ENCODE measurements at places on chromosomes 4 and X.

DNA sequence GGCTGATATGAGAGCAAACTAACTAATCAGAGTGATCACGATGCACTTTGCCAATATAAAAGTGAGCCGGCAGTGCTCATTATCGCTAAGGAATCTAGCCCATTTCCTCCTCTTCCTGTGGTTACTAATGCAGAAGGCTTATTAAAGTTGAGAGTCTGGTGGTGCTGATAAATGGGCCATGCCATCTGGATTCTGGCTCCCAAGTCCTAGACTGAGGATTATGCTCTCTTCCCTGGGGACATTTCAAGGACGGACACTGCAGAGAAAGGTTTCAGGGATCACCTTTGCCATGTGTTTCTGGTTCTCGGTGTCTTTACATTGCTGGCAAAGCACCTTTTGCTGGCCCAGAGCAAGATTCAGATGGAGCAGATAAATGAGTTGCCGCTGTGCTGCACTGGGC, 85.3 kb downstream of the RTL5 start:
- no peak for DNase-seq

DNA sequence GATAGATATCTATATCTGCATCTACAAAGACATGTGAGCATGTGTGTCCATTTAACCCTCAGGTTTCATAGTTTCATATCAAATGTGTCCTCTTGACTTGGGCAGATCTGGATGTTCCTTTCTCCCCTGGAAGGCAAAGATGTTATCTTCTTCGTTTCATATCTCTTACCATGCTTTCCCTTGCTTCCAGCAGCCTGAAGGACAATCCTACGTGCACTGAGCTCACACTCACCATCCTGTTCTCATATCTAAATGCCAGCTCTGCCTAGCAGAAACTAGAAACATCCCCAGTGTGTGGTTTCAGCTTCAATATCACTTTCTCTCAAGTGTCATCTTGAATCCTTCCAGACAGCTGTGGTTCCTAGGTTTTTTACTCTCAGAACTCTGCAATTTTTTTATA, 66.2 kb downstream of the ZAR1 start:
- no peak for DNase-seq

GRCh38 chr4:58749206-58749605, 1639.0 kb upstream of the IGFBP7 start:
- DNase-seq, result no peak

DNA sequence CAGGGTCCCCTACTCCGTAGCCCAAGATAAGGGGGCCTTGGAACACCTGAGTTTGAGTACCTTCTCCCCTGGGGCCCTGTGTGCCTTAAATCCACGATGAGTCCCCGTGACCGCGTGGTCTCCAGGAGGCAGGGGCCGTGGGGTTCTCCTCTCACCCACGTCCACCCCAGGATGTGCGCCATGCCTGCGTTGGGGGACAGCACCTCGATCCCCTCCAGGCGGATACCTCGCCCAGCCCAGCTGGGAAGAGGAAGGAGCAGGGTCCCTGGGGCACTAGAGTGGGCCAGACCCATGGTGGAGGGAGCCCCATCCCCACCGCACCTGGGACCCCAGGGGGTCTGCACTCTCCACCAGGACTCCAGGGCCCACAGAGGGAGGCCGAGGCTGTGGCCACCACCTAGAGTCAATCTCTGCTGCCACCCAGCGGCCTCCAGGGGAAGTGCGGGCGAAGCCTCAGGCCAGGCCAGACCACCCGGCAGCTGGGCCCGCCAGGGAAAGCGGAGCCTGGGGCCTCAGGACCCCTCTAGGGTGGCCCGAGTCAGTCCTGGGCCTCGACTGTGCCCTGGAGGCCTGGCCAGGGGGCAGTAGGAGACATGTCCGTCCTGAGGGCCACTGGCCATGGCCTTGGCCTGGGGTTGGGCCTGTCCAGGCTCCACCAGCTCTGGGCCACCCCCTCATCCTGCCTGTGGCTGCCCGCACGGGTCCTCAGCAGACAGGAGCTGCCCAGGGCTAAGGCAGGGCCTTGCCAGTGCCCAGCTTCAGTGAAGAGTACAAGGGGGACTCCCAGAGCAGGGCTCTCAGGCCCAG, 55.0 kb downstream of the FAM53A start:
- DNase-seq, result peak; percentile 30

DNA sequence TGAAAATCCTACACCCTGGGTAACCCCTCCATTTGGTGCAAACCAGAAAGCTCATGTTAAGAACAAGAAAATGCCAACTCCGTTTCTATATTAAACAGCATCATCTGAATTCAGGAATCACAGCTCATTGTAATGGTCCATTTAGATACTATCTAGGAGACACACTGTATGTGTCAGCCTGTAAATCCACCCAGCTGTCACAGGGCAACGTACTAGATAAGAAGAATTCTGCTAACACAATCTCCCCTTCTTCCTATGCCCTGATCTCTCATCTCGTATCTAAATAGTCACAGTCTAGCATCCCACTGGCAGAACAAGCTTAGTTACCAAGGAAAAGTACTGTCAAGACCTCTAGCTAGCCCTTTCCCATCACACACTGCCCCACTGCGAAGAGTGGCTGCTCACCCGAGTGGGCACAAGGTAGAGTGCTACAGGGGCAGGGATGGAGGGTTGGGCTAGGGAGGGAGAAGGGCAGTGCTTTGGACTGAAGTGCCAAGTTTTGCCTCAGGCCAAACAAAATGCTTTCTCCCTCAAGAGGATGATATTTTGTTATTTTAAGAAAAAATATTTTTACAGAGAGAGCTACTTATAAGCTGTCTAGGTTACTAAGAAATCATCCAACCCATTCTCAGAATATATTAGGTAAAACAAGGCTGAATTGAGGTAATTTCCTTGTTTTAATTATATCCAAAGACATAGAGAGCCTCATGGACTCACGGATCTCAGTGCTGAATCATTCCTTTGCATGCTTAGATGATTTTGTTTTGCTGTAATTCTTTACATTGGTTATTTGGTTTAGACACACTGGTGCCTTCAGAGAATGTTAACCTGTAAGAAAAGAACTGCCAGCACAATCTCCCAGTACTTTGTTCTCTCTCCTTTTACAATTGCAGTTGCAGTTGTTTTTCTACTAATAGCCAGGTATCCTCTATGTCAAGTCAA, 196.6 kb downstream of the PRDM5 start:
- no peak for DNase-seq

GRCh38 chr4:57190601-57191481, 80.7 kb upstream of the IGFBP7 start:
- DNase-seq, result no peak

- DNase-seq, result no peak
Measured at GRCh38 chr4:12679217-12679616, 804.9 kb downstream of the RAB28 start.

DNA sequence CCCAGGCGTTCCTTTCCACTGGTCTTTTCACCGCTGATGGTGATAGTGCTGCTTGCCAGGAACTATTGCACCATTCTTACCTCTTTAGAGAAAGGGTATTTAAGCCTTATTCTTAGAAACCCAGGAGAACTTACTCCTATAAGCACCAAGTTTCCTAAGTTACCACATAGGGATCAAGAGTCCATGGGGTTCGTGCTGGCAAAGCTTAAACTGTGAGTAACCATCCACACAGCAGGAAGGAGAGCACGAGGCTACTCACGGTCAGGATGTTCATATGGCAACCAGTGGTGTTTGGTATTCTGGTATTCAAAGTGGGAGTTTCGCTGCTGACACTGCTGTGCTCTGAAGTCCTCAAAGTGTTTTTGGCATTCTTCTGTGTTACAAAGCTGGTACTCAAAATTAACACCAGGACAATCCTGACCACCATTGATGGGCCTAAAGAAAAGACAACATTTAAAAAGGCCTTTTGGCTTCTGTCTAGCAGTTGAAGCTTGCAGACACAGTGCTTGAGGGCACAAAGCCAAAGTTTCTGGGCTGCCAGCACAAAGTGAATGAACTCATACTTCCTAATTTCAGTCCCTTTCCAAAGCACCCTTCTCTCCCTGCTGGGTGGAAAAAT, 256.9 kb downstream of the ADAMTS3 start:
- DNase-seq, result no peak

- no peak for DNase-seq
Measured at GRCh38 chr4:181502611-181503010, 740.6 kb upstream of the TENM3 start.

GRCh38 chr4:143402776-143403552, 66.3 kb downstream of the GAB1 start:
- DNase-seq, result no peak

DNA sequence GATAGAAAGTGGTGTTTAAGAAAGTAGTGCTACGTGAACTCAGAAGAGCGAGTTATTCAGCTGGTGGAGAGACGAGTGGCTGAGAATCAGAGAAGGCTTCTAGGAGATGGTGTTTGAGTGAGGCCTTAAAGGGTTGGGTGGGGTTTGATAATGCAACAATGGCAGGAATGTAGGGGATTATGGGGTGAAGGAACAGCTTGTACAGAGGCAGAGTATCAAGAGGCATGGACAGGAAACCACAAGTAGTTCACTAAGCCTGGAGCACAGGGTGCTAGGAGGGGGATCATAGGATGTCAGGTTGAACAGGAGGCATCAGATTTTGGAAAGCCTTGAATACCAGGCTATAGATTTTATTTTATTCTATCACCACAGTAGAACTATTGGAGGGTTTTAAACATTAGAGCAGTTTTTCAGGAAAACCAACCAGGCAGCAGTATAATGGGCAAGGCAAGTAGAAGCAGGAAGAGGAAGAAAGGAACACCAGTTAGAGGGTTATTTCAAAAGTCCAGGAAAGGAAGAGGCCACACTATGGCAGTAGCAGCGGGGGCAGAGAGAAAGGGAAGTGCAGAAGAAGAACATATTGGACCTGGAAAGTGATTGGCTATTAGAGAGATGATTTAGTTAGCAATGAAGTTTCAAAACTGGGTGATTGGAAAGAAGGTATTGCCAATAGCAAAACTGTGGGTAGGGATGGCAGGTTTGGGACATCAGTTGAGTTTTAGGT, 99.2 kb downstream of the DOCK11 start:
- no peak for DNase-seq

DNA sequence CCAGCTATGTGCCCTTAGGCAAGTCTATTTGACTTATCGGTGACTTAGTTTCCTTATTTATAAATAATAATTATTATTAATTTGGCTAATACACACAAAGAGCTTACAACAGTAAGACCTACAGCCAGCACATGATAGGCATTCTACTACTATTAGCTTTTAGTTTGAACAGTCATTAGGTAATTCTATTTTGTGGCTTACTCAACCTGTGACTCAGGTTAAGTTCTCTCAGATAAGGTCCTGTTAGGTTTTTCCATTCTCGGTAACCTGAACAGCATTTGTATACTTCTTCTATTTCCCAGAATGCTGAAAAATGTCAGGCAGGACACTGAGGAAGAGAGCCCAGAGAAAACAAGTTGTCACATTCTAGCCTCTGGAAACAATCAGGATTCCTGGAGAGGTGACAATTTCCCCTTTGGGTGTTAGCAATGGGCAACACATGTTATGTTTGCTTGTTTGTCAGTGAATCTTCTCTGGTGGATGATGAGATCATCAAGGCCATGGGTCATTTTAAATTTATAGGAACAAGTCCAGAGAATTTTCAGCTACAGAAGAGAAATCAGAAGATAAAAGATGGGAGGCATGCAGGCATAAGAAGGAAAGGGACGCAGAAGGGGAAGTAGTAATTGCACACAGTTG, 2144.7 kb downstream of the PCDH7 start:
- no peak for DNase-seq

DNA sequence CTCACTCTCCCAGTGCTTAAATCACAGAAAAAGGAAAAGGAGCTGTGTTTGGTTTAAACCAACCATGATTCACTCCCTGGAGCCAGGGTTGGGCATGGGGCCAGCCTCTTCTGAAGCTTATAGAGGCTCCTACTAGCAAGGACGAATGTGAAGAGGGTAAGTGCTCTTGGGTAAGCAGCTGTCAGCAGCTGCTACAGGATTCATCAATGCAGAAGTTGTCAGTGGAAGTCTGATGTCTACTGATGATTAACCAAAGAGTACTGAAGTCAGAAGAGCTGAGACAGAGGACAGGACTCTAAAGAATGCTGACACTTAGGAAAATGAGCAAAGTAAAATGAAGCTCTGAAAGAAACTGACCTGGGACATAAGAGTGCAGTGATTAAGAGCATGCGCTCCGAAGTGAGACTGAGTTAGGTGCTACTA, 32.7 kb upstream of the JADE1 start:
- no peak for DNase-seq

GRCh38 chrX:49041744-49042580, 1.2 kb downstream of the TFE3 start:
- DNase-seq, result no peak

DNA sequence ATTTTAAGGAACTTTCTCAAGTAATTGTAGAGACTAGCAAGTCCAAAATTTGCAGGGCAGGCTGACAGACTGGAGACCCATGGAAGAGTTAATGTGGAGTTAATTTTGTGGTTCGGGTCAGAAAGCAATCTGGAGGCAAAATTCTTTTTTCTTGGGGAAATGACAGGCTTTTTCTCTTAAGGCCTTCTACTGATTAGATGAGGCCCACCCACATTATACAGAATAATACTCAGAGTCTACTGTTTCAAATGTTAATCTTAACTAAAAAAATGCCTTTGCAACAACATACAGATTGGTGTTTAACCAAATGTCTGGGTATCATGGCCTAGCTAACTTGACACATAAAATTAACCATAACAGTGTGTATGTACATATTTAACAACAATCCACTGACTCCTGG, 32.7 kb downstream of the RRAGB start:
- no peak for DNase-seq

DNA sequence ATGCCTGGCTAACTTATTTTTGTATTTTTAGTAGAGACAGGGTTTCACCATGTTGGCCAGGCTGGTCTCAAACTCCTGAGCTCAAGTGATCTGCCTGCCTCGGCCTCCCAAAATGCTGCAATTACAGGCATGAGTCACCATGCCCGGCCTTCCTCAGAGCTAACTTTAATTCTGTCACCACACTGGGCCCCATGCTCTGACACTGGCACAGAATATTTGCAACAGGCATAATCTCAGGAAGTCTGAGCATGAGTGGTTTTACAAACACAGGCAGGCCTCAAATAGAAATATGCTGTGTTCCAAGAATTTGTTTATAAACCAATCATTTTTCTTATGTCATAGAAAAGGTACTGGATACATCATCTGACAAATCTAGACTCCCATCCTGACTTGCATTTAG, 32.7 kb upstream of the FAM9C start:
- peak; percentile 41 for DNase-seq

GRCh38 chr4:119543779-119544178, 84.8 kb downstream of the PDE5A start:
- DNase-seq, result no peak
